Ovary (tissue), 10 donors: ENCODE measurements at places on chromosomes 5 and 9. TPM values are rescaled to one million over a fixed set of nuclear protein-coding genes. Genes with fewer than 3 reads are reported as not detected.

The ROPN1L gene
- not detected for total RNA-seq

DNA sequence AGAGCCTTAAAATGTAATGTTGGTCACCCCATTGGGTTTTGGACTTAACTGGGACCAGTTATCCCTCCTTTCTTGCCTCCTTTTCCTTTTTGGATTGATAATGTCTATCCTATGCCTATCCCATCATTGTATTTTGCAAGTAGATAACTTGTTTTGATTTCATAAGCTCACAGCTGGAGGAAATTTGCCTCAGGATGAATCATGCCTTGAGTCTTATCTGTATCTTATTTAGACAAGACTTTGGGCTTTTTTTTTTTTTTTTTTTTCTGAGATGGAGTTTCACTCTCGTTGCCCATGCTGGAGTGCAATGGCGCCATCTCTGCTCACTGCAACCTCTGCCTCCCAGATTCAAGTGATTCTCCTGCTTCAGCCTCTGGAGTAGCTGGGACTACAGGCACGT, 443.3 kb downstream of the DNAH5 start:
- no peaks in the 10 kb centered on the region for H3K36me3 ChIP-seq
- H3K27me3 ChIP-seq, result no peaks in the 10 kb centered on the region
- DNase-seq, result no peak
- no peaks in the 10 kb centered on the region for H3K4me1 ChIP-seq
- H3K4me3 ChIP-seq, result no peak overlapping the region
- no peak overlapping the region for H3K27ac ChIP-seq

The GPR150 gene
- total RNA-seq, result not detected

DNA sequence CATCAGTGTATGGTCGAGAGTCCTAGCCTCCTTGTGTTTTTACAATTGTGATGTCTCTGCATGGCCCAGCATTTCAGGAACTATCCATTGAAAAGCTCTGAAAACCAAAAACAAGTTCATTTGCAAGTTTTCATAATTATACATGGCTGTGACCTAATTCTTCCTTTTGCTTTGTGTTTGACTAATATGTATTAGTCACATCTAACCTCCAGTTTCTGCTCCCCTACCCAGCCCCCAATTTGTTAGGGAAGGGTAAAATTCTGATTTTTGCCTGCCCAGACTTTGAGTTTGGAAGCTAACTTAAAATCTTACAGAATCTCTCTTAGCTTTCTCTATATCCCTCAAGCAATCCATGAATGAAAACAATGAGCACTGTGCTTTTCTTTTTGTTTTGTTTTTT, 128.2 kb upstream of the SEMA6A start:
- no peaks in the 10 kb centered on the region for H3K27me3 ChIP-seq
- no peak overlapping the region for H3K27ac ChIP-seq
- H3K36me3 ChIP-seq, result no peaks in the 10 kb centered on the region

The PHF24 gene
- not detected for total RNA-seq

The PCDHGA7 gene
- 6.8 TPM for total RNA-seq

DNA sequence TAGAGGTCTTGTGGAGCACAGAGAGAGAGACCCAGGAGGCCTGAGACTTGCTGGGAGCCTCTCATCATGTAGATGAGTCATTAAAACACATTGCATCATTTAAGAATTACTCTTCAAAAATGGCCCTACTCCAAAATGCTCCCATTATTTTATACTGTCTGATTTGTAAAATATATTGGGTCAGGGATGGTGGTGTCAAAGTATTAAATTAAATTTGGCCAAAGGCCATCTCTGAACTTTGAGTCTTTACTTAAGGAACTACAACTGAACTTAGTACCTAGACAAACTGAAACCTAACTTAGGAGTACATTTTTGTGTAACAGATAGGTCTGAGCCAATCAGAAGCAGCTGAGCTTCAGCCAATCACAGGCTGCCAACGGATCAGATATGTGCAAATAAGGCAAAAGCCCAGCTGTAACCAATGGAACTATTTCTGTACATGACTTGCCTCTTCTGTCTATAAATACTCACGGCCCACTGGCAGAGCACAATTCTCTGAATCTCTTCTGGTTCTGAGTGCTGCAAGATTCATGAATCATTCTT, 657.2 kb downstream of the TLE1 start:
- no peak overlapping the region for H3K4me3 ChIP-seq
- peak; percentile 13 for DNase-seq
- H3K27ac ChIP-seq, result no peak overlapping the region
- no peaks in the 10 kb centered on the region for H3K27me3 ChIP-seq

The PLPPR1 gene
- not detected for total RNA-seq

The TMEFF1 gene
- 0.76 TPM for total RNA-seq

The LCN10 gene
- 2.7 TPM for total RNA-seq

- H3K27ac ChIP-seq, result no peak overlapping the region
- H3K36me3 ChIP-seq, result no peaks in the 10 kb centered on the region
- no peaks in the 10 kb centered on the region for H3K27me3 ChIP-seq
- no peaks in the 10 kb centered on the region for H3K4me1 ChIP-seq
- no peak for DNase-seq
Observed at GRCh38 chr5:115184770-115185169, 15.1 kb upstream of the TRIM36 start.

DNA sequence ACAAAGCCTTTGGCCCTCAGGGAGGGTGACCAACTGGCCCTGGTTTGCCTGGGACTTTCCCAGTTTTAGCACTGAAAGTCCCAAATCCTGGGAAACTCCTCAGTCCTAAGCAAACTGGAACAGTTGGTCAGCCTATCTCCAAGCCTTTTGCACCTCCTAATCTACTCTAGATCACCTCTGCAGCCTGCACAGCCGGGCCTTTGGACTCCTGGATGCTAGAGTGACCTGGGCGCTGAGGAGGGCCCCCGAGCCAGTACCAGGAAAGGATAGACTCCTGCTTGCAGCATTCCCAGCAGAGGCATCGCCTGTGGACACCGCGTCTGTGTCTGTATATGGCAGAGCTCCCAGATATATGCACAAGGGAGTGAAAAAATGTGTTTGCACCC, 15.1 kb downstream of the IRF1 start:
- no peaks in the 10 kb centered on the region for H3K27me3 ChIP-seq
- no peak for DNase-seq
- H3K4me3 ChIP-seq, result no peak overlapping the region

DNA sequence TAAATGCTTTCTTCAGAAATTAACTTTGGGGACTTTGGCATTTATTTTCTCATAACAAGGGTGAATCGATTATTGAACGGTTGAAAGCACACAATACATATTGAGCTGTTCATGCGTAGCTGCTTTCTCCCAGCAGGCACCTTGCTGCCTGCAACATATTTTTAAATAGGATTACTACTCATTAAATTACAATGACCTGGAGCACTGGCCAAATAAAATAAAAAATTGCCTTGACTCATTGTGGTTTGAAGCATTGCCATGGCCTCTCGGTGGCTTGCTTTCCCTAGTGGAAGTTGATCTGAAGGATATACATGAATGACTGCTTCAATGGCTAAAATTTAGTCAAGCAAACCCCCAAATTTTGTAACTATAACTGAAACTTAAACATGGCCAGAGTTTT, 181.6 kb upstream of the NUDT12 start:
- no peaks in the 10 kb centered on the region for H3K27me3 ChIP-seq
- H3K4me3 ChIP-seq, result no peak overlapping the region
- no peak overlapping the region for H3K27ac ChIP-seq
- no peak for DNase-seq
- no peaks in the 10 kb centered on the region for H3K36me3 ChIP-seq
- no peaks in the 10 kb centered on the region for H3K4me1 ChIP-seq

GRCh38 chr5:32541241-32541640, 44.1 kb upstream of the SUB1 start:
- H3K27ac ChIP-seq, result no peak overlapping the region
- H3K4me3 ChIP-seq, result no peak overlapping the region
- H3K27me3 ChIP-seq, result no peaks in the 10 kb centered on the region

The RANBP17 gene
- 15.6 TPM for total RNA-seq

The SHISAL2B gene
- not detected for total RNA-seq

- H3K4me1 ChIP-seq, result no peaks in the 10 kb centered on the region
- no peaks in the 10 kb centered on the region for H3K27me3 ChIP-seq
- H3K4me3 ChIP-seq, result no peak overlapping the region
- no peak for DNase-seq
- H3K27ac ChIP-seq, result no peak overlapping the region
Observed at GRCh38 chr5:36705055-36705454, 98.6 kb downstream of the SLC1A3 start.

The CENPH gene
- total RNA-seq, result 6.4 TPM

DNA sequence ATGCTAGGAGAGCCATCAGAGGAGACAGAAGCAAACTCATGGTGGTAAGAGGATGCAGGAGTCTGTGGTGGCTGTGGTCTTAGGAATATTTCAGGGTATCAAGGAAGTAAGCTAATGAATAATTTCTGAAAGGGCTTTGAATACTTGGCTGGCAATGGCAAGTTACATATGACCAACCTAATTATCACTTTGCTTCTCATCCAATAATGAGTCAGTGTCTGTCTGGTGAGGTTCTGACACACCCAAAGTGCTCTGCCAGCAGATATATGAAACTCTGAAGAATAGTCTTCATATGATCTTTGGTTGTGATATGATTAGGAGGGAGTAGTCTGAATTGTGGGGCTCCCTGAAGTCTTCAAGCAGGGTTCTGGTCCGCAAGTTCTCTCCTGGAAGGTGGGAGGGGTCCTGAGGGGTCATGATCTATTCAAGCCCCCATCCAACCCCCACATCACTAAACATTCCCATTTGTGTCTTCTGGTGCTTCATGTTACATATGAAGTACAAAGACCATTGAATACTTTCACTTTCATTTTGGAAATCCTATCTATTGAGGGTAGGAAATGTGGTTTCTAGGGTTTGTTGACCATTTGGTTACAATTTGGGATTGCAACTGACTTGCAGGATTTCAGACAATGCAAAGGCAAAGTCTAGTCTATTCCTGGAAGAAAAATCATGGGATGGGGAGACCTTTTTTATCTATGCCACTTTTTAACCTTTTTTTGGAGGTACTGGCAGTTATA, 199.9 kb upstream of the CDKN2B start:
- H3K4me3 ChIP-seq, result no peak overlapping the region
- DNase-seq, result no peak
- H3K36me3 ChIP-seq, result no peaks in the 10 kb centered on the region

DNA sequence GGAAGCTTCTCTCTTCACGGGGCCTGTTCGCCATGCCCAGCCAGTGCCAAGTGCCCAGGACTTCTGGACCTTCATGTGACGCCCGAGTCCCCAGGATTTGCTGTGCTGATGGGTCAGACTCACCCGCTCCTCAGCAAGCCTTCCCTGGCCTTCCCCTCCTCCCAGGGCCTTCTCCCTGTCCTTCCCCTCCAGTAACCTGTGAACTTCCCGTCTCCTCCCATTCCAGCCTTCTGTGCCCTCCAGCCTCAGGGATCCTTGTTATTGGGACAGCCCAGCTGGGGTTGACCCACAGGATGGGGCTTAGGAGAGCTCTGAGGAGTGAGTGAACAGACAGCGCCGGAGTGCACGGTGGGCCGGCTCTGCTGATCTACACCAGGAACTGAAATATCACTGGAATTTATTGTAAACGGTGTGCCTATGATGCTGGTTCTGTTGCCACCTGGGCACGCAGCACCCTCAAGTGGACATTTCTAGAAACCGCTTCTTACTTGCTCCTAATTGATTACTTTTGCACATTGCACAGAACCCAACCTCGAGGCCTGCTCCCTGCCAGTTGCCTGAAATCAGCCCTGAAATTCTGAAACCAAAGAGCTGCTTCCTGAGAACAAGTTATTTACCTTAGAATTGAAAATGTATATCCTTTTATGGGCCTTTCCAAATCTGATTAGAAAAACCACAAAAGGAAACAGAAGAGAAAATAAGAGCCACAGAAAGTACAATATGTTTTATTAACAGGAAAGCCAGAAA, 1.5 kb downstream of the SPAAR start:
- no peak overlapping the region for H3K4me3 ChIP-seq
- H3K27ac ChIP-seq, result no peak overlapping the region
- H3K27me3 ChIP-seq, result no peaks in the 10 kb centered on the region
- DNase-seq, result no peak
- H3K36me3 ChIP-seq, result no peaks in the 10 kb centered on the region
- peaks cover 37% of the 10 kb centered on the region for H3K4me1 ChIP-seq

DNA sequence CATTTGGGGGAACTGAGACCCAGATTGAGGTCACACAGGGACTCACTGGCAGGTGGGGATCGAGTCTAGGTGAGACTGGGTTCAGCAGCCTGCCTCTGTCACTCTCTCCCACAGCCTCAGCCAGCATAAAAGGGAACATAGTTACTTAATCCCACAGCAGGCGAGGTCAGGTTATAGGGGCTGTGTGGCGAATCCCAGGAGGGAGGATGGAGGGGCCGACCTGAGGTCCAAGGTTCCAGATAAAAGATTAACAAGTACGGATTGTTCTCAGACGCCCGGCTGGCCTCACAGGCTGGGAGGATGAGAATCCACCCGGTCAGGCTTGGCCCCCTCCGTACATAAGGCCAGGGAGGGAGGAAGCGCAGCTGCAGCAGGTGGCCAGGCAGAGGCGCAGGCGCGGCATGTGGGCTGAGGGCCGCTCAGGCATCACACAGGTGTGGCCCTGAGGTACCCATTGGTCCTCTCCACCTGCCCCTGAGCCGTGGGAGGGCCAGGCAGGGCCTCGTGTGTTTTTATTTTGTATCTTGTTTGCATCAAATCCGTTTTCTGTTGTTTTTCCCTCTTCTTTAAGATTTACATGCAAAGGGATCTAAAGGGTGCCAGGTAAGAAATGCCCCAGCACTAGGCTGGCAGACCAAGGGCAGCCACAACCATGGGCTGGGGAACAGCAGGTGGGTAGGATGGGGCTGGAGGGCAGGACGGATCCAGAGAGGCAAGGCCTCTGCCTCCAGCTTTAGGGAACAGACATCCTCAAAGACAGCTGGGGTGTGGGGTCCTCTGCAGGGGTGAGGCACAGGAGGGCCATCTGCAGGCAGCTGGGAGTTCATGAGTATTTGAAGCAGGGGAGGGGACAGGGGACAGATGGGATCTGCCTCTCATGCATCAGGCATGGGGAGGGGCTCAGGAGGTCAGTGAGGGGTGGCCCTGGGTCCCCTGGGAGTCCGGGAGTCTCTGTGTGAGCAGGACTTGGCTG, 3.6 kb downstream of the SUSD3 start:
- H3K27me3 ChIP-seq, result no peaks in the 10 kb centered on the region
- H3K27ac ChIP-seq, result peak overlapping the region; percentile 14
- H3K4me1 ChIP-seq, result peaks cover 28% of the 10 kb centered on the region
- H3K4me3 ChIP-seq, result no peak overlapping the region

DNA sequence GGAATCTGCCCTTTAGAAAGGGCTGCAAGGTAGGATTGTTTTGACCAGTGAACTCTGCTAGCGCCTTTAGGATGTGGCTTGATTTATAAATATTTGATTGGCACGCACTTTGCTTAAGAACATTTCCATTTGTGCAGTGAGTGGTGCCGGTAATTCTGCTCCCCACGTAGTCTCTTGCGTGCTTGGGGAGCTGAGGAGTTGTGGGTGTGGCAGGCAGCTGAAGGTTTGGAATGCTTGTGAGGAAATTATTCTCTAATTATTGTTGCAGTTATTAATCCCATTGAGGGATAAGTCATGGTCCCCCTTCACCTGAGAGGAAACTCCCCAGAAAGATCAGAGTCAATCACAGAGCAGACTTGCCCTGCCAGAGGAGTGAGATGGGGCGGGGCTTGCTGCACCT, 76.7 kb downstream of the FGF1 start:
- no peaks in the 10 kb centered on the region for H3K27me3 ChIP-seq
- no peak overlapping the region for H3K4me3 ChIP-seq
- H3K27ac ChIP-seq, result no peak overlapping the region

GRCh38 chr5:119290161-119290569, 65.7 kb upstream of the TNFAIP8 start:
- peaks cover 3% of the 10 kb centered on the region for H3K4me1 ChIP-seq
- H3K36me3 ChIP-seq, result no peaks in the 10 kb centered on the region
- H3K27me3 ChIP-seq, result no peaks in the 10 kb centered on the region

The WWC1 gene
- total RNA-seq, result 5.3 TPM

GRCh38 chr9:72818385-72818784, 134.5 kb downstream of the ALDH1A1 start:
- H3K36me3 ChIP-seq, result no peaks in the 10 kb centered on the region
- no peaks in the 10 kb centered on the region for H3K27me3 ChIP-seq
- no peak overlapping the region for H3K4me3 ChIP-seq
- no peak overlapping the region for H3K27ac ChIP-seq
- no peaks in the 10 kb centered on the region for H3K4me1 ChIP-seq
- no peak for DNase-seq

The HBEGF gene
- total RNA-seq, result 14.5 TPM
